Omental fat pad (tissue), 4 donors: ENCODE measurements at places on chromosomes 7 and 10.

DNA sequence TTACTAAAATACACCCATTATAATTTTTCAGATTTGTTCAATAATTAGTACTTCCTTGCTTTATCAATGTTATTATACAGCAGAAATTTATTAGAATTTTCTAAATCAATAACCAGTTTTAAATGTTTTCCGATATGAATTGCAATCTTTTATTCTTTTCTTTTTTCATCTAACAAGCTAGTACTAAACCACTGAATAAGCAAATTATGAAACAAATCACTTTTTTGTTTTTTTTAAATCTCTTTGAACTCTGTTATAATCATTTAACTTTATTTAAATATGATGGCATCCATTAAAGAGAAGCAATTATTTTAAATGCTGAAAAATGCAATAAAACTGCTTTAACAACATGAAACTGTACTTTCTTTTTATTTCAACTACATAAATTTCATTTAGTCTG lies 59.7 kb downstream of the HYCC1 start:
- no peak for DNase-seq

- DNase-seq, result no peak
Observed at GRCh38 chr7:150716939-150717338, 526 bp downstream of the GIMAP1 start.

DNA sequence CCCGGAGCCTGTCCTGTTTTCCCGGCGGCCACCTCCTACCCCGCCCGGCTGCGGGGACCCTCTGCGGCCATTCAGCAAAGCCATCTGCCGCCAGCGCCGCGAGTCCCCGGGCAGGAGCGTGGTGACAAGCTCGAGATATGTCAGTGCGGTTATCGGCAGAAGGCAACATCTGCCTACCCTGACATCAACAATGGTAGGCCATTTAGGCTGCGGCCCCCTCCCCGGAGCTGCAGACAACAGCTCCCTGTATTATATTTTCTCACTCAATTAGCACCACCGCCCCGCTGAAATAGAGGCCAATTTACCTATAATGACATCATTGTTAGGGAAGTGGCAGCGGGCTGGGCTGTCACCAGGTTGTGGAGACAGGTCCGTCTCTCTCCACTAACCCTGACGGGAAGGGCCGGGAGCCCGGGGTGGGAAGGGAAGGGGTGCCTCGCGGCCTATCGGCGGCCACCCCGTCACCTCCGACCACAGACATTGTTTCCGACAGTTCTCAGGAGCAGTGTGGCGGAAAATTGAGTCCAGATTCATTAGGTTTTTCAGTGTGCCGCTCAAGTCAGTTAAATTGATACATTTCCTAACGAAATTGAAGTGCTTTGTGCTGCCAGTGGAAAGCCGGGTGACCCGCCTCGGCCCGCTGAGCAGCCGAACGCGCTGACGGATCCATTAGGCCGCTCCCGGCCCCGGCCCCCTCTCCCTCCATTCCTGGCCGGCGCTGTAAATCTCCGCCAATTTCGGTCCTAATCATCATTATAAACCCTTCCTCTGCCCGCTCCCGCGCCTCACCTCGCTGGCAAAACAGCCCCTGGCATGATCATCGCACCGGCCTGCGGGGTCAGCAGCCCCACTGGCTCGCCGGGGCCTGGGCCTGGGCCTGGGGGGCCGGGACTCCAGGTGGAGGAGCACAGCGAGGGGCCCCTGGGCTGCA lies 43.0 kb downstream of the UNCX start:
- no peak for DNase-seq

DNA sequence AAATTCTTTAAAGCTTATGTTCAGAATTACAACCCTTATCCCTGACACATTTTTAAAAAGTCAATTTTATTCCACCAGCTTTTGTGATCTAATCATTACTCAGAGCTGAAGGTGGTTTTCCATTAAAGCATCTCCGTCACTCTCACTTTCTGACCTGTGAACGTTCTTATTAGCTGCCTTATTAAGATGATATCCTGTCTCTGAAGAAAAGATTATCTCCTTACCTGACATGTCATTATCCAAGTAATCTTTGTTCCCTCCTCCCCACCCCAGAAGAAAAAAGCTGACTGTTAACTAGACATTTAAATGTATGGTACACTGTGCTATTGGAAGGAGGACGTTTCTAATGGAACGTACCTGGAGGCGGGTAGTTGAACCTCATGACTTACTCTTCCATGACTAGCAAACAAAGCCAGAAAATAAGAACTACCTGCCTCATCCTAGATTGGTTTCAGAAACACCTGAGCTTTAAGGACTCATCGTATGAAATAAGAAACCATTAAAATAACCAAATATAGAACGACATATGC lies 708.7 kb downstream of the PARD3 start:
- no peak for DNase-seq

DNA sequence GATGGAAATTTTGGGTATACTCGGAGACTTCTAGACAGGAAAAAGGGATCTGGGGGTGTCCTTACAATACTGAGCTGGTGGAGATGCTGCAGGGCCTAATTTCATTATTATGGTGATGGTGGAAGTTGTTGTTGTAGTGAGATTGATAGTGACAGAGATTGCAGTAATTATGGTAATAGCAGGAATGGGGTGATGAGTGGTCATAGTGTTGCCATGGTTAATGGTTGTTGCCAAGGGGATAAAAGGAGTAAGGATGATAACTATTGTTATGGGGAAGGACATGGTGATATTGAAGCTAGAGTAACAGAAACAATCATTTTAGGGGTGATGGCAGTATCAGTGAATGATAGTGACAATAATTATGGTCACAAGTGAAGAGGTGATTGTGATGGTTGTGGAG lies 27.1 kb upstream of the LBX1 start:
- no peak for DNase-seq

DNA sequence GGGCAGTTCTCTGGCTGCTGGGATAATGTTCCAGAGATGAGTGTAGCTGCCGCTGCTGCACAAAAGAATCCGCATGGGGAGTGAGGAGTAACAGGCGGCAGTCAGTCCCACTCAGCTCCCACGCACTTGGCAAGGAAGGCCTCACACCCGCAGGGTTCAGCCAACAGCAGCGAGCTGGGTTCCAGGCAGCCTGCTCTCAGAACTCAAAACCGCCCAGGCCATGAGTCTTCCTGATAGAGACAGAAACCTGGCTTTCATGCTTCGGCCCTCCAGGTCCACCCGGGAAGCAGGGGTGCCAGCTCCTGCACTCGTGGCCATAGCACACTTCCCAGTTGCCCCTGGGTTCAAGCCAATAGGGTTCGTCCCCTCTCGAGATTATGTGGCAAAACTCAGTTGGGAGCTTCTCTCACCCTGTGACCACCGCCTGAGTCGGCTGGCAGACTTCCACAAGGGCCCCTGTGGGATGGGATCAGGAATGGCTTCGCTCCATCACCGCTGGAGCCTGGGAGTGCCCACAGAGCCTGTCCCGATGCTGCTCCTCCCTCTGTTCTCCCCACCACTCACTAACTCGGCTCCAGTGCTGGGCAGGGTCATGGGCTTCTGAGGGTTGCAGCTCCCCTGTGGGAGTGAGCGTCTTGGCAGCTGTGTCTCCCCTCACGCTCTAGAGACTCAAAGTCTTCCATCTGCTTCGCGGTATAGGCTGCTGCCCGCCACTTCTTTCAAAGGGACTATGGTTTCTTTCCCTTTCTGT lies 20.6 kb downstream of the CLRN3 start:
- no peak for DNase-seq

GRCh38 chr10:75280236-75280635 lies 44.5 kb upstream of the COMTD1 start:
- no peak for DNase-seq

- DNase-seq, result no peak
Observed at GRCh38 chr7:2517026-2517425, 2.5 kb upstream of the LFNG start.

DNA sequence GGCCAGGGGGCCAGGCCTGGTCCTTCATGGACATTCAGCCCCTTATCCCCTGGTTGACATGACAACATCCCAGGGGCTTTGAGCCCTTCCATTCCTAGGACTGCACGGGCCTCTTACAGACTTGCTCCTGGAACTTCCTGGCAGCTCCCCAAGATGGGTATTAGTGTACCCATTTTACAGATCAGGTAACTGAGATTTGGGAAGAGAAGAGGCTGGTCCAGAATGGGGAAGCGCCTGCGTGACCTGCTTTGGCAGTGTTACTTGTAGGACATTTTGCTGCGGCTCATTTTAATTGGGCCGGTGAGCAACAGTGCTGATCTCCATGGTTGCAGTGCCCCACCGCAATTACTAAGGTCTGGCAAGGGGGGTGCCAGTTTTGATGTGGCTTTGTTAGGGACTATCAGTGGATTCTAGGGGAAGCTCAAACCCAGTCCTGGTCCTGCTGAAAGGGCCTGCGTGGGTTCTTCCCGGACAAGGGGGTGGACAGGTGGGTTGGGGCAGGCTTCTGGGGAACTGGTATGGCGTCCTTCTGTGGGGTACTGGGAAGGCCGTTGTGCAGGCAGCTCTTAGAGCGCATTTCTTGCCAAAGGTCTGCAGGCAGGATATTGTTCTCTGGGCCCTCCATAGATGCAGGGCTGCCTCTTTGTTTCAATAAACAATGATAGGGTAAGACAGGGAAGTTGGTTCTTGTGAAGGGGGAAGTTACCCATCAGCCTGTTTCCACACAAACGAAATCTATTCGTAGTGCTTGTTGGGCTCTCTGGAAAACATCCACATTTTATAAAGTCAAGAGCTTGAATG lies 137.6 kb downstream of the RGS10 start:
- DNase-seq, result no peak

DNA sequence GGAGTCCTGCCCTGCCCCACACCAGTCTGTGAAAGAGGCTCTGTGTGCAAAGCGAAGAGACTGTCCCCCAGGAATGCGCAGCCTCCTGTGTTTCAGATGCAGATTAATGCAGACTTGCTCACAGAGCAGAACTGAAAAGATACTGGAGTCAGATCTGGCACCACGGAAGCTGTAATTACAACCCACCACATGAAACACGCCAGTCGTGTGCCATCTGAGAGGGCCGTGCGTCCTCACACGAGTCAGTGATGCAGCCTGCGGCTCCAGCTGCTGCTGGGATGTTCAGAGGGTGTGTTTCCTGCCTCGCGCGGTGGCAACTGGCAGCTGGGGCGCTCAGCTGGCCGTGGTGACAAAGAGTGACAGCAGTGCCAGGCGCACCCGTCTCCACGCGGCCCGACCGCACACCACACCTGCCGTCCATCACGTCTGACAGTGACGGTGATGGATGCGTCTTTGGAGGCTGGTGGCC lies 50.0 kb downstream of the NKX6-2 start:
- DNase-seq, result no peak

GRCh38 chr10:96341219-96342182 lies 17.3 kb downstream of the OPALIN start:
- DNase-seq, result no peak

DNA sequence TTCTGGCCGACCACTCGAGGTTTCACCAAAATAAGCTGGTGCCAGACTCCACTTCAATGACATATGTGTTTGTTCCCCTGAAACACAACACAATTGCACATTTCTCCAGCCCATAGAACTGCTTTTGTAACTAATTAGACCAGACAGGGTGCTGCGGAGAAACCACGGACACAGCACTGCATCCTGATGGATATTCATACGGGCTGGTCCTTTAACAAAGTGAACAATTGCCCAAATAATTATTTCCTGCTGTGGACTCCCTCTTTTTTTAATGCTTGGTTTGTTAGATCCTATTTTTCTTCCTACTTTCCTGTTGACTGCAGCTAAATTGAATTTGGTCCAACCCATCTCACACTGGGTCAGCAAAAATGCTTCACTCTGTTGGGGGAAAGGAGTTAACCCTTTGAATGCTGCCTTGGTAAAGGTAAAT lies 198.6 kb upstream of the BMPER start:
- no peak for DNase-seq

GRCh38 chr7:70506434-70506833 lies 625.5 kb upstream of the GALNT17 start:
- no peak for DNase-seq

GRCh38 chr7:127907110-127908040 lies 123.9 kb downstream of the LRRC4 start:
- no peak for DNase-seq

DNA sequence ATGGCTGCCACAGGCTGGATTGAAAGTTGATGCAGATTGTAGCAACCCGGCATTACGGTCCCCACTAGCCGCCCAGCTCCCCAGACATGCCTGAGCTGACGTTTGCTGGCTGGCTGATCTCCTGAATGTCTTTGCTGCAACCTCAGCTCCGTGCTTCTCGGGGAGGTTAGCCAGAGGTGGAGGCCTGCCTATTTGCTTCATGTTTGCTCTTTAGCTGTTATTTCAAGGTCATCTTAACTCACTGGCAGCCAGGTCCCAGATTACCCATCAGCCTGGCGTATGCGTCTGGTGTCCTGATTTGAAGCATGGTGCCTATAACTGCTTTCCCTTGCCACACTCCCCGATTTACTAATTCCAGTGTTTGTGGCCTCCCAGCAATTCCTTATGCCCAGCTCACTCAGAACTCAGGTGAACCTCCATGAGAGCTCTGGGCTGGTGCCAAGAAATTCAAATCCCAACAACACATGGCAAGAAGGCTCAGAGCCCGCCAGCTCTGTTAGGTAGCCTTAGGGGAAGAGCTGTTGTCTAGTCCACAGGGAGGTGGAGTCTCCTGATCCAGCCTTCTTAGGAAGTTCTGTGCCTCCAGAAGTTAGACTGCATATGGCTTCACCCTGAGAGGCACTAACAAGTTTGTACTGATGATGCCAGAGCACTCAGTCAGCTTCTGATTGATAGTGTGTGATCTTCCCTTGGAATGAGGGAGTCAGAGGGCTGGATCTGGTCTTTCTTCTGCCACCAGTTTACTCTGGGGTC lies 69.7 kb upstream of the EXOC4 start:
- DNase-seq, result no peak

GRCh38 chr7:83579740-83580139 lies 69.2 kb downstream of the SEMA3E start:
- DNase-seq, result no peak

DNA sequence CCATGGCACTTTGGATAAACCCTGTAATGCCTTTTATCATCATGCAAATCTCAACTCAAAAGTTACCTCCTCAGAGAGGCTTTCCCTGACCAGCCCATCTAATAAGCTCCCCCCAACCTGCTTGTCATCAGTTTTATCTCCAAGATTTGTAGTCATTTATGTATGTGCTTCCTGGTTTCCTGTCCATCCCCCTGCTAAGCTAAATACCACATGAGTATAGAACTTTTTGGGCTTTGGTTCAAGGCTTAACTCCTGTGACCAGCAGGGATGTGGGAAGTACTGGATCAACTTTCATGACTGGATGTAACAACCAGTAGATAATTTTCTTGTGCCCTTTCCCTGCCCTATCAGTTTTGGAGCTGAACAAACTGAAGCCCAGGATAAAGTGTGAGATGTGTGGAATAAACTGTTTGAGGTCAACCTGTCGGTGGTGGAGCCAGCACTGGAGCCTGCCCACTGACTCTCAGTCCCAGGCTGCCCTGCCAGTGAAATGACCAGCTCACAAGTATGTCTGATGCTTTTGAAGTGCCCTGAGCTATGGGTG lies 148.6 kb downstream of the CYP26A1 start:
- DNase-seq, result no peak

- no peak for DNase-seq
Observed at GRCh38 chr7:12524794-12525386, 45.6 kb upstream of the SCIN start.
